ENCODE measurements at places on chromosomes 7 and 10. TPM values are rescaled to one million over a fixed set of nuclear protein-coding genes. Genes with fewer than 3 reads are reported as not detected.

The SLC13A1 gene
- not detected for total RNA-seq

The ZNF239 gene
- total RNA-seq: 4.1 TPM

The HMX2 gene
- not detected for total RNA-seq

The AGAP9 gene
- total RNA-seq: 1.3 TPM
